ENCODE measurements at places on chromosomes 3 and 15.

DNA sequence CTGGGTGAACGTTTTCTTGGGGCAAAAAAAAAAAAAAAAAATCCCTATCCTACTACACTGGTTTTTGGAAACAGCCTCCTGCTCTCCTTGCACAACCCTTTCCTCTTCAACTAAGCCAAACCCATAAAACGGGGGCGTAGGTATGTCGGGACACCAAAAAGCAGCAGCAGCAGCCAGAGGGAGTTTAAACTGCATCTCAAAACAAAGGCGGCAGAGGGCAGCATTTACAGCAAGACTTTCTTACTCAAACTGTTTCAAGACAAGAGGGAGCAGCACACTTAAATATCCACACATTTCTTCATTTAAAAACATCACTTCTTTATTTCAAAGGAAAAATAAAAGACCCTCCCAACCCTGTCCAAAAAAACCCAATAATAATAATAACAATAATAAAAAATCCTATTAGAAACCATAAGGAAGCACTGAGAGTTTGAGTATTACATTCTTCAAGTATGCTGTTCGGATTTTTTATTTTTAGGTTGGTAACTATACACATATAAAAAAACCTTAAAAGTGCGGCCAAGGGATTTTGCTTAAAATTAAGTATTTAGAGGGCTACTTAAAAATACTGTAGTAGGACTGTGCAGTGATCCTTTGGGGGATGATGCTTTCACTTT is 43.9 kb upstream of the PLXND1 start:
- DNase-seq: peak; percentile 85

GRCh38 chr15:92069308-92070250 is 216.1 kb downstream of the SLCO3A1 start:
- peak; percentile 43 for DNase-seq

DNA sequence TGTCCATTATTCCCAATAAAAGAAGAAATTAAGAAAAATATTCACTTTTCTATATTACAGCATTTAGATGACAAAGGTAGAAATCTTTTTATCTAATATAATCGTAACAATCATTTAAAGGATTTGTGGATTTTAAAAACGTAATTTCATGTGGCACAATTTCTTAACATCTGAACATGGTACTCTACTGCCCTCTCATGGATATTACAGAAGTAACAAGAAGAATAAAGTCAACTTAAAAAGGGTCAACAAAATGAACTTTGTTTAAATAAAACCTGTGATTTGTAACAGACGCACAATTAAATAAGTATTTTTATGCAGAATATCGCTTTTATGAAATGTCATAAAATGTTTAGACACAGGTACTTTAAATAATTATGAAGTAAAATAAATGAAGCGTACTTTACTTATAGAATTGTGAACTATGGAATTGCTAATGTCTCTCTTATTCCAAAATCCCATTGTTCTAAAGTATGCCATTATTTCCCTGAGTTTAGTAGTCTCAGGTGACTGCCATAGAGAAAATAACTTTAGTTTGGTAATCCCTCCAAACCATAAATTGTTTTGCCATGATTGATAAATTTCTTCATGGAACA is 366.8 kb upstream of the ZNF385D start:
- no peak for DNase-seq

GRCh38 chr3:13336592-13336991 is 83.5 kb downstream of the NUP210 start:
- DNase-seq: no peak

DNA sequence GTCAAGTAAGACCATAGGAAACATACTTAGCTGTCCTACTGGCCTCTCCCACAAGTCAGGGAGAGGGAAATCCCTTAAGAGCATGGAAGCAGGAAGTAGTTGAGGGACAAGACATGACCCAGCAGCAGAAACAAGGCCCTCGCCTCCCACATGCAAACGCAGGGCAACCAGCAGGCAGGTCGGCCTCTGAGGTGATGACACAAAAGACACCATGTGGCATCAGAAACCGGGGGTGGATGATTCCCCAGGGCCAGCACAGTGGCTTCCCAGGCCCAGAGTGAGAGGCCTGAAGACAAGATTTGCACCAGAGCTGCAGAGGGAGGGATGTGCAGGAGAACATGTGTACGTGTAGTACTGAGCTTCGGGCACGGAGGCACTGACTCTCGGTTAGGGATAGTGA is 26.3 kb downstream of the PXYLP1 start:
- no peak for DNase-seq

DNA sequence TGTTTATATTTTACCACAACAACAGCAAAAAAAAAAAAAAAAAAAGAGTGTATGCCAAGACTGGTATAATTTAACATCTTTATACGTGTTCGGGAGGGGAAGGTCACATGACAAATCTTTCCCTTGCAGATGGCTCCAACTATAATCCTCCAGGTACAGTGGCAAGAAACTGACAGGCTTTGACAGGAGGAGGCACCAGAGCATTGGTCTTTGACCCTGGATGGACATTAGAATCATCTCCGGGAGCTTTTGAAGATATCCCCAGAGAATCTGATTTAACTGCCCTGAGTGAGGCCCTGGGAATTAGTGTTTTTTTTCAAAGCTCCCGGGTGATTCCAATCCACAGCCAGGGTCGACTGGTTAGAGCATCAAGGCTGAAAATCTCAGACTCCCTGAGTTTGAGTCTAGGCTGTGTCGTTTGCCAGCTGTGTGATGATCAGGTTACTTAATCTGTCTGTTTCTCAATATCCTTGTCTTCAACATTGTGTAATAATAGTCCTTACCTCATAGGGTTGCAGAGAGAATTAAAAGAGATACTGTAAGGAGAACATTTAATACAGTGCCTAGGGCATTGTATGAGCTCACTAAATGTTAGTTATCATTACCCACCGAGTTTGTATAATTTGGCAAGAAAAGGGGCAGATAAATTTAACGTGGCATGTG is 8.9 kb upstream of the SEMA5B start:
- no peak for DNase-seq

- DNase-seq: no peak
Measured at GRCh38 chr3:108552267-108553159, 36.7 kb downstream of the CIP2A start.

GRCh38 chr3:178658694-178659325 is 122.6 kb downstream of the KCNMB2 start:
- no peak for DNase-seq

Data from femur (tissue), 1 donor.